ENCODE measurements at places on chromosomes 13 and 19.

- DNase-seq: no peak
These were observed 2.7 kb downstream of the WDR88 start for GRCh38 chr19:33134571-33135041.

DNA sequence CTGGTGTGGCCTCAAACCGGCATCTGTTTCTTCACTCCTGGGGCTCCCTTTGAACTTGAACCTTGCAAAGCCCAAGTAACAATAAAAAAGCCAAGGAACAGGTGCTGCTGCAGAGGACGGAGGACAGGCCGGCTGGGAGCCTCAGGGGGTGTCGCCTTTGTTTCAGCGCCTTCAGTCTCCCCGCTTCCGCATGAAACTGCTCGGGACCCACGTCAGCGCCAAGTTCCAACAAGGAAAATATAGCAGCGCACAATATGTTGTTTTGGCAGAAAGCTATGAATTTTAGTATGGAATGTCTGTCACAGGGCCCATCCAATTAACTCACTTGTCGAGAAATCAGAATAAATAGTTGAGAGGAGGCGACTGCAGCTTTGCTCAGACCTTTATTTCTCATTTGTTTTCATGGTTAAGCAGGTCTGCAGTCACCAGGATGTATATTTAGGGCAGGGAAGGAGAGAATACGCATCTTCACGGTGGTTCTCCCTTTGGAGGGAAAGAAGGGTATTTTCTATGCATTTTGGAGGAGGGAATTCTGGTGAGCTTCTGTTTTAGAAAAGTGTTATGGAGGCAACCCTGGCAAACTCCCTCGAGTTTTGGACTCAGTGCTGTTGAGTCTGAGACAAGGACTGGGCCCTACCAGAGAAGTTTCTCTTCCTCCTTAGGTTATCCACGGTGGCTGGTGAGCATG, 34.3 kb upstream of the MEDAG start:
- no peak for DNase-seq

GRCh38 chr19:5615756-5616327, 6.7 kb downstream of the SAFB2 start:
- no peak for DNase-seq

GRCh38 chr13:94344126-94344818, 135.2 kb downstream of the DCT start:
- DNase-seq: no peak

- no peak for DNase-seq
These were observed 354.4 kb upstream of the DACH1 start for GRCh38 chr13:72221276-72221962.

DNA sequence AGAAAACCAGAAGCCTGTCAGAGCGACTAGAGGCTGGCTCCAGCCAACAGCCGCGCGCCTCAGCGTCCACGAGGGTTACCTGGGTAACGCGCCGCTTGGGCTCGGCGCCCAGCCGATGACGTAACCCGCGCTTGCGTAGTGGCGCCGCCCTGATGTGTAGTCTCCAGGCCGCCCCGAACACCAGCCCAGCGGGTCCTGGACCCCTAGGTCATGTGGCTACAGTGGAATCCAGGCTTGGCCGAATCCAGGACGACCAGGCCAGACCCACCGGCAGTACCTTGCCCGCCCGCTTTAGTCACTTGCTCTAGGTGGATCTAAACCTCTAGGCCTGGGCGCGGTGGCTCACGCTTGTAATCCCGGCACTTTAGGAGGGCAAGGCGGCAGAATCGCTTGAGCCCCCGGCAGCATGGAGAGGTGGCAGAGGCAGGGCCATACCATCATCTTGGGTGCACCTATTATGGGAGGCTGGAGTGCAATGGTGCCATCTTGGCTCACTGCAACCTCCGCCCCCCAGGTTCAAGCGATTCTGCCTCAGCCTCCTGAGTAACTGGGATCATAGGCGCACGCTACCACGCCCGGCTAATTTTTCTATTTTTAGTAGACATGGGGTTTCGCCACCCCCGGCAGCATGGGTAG, 7.2 kb upstream of the ZNF606 start:
- DNase-seq: peak; percentile 44

GRCh38 chr19:367561-367960, 23.0 kb upstream of the MIER2 start:
- no peak for DNase-seq

DNA sequence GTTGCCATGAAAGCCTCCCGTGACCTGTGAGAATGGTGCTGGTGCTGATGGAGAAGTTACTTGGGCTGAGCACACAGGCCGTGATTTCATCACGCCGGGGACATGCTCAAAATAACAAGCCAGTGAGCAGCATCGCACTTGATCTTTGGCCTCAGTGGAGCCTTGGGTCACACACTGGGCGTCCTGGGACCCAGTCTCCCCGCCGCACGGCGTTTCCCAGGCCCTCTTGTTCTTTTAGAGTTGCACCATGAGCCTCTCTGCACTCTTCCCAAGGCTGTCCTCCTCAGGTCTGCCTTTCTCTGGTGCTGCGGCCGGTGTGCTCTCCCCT, 9.5 kb upstream of the NDUFS7 start:
- DNase-seq: no peak

GRCh38 chr13:60120617-60121336, 43.0 kb downstream of the DIAPH3 start:
- peak; percentile 2 for DNase-seq

DNA sequence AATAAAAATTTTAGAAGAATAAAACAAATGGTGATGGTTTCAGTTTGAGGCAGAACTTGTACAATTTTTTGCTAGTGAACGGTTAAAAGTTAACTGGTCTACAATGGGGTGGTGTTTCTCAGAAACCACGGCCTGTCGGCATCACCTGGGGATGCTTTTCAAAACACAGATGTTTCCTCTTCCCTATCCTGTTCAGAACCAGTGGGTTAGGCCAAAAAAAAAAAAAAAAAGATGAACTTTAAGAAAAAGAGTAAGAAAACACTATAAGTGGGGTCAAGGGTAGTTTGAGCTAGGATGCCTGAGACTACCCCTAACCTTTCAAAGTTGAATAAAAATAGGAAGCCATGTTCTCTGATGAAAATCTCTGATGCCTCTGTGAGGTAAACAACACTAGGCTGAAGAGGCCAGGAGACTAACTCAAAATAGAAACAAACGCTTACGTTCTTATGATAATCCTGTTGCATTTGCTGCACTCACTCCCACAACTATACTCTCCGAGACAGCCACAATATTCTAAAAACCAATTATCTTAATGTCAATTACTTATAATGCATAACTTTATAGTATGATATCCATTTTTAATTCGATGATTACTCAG, 3.3 kb downstream of the MTIF3 start:
- no peak for DNase-seq

DNA sequence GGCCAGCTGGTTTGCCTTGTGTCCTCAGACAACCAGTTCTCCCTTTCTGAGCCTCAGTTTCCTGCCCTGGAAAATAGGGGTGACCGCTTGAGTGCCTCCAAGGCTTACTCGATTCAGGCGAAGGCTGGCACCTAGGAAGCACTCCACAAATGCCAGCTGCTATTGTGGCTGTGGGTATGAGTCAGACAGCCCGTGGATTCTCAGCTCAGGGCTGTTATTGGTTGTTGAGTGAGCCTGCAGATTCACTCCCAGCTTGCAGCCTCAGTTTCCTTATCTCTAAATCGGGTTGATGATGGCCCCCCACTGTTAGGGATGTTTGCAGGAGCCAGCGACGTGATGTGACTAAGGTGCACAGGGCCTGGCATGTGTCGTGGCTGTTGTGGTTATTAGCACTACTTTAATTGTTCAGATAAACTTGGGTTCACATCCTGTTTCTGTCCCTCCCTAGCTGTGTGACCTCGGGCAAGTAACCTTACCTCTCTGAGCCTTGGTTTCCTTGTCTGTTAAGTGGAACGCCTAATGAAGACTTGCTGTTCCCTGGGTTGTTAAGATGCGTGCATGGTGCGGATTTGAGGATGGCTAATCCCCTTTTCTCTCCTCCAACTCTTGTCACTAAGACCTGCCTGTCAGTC, 2.4 kb downstream of the MARK4 start:
- DNase-seq: no peak

- no peak for DNase-seq
These were observed 84.8 kb downstream of the SIPA1L3 start for GRCh38 chr19:37991841-37992248.

GRCh38 chr19:41302624-41303351, 7.2 kb upstream of the CCDC97 start:
- DNase-seq: no peak

GRCh38 chr19:10270616-10271394, at the start of gene ICAM1:
TSS of gene ICAM1 (plus strand) at chr19:10271120. CDS start at chr19:10271160, 40 bp downstream.
- DNase-seq: no peak

GRCh38 chr19:2888731-2889224, 11.9 kb upstream of the ZNF57 start:
- DNase-seq: no peak

- no peak for DNase-seq
These were observed 32.7 kb upstream of the GPR183 start for GRCh38 chr13:99339736-99340397.

GRCh38 chr19:6685482-6685881, 15.5 kb upstream of the TNFSF14 start:
- DNase-seq: no peak

- DNase-seq: no peak
These were observed 18.8 kb downstream of the ZNF559 start for GRCh38 chr19:9342610-9343304.

GRCh38 chr19:5749505-5749904, 29.1 kb downstream of the CATSPERD start:
- DNase-seq: no peak

GRCh38 chr13:110097013-110097412, 209.9 kb downstream of the COL4A1 start:
- no peak for DNase-seq

DNA sequence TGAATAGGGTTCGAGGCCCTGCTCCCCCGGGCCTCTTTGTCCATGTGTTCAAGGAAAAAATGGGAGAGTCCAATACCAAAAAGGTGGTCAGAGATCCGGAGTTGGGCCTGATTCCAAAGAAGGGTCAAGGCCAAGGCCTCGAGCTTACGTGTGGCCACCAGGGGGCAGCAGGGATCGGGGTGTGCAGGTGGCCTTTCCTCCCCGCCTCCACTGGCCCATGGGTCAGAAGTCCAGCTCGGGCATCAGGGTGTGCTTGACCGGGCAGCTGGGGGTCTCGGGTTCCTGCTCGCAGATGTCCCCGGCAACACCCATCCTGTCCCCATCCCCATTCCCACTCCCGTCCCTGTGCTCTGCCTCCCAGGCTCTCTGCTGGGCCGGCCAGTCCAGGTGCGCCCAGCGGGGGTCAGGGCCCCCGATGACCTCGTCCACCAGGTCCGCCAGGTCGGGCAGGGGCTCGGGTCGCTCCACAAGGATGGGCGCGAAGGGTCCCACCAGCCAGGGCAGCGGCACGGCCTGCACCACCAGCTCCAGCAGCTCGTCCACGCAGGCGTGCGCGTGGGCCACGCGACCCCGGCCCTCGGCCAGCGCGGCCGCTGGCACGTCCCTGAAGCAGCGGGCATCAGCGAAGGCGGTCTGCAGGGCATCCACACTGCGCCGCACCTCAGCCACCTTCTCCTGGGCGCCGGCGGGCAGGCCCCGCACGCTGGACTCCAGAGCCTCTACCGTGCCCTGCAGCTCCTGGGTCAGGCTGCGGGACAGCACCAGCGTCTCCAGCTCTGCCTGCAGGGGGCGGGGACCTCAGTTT, 5.2 kb upstream of the PLIN4 start:
- DNase-seq: no peak

DNA sequence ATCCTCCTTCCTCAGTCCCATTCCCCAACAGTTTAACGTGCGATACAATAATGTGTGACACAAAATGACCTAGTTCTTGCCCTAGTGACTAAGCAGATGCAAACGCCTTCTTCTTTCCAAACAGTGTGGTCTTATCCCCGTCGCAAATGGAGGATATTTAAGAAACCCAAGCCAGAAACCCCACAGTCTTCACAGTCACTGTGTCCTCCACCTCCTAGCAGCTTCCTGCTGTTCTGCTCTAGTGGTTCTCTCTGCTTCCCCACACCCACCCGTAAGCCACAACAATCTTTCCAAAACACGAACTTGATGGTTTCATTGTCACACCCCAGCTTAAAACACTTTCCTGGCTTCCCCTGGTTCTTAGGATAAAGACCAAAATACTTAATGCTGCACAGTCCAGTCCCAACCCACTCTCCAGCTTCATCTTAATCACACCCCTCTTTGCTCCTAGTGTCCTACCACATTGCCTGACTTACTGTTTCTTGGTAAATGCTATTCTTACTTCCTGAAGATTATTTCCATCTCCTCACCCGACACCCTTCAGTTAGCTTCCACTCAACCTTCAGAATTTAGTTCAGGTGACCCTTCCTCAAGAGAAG, 32.3 kb downstream of the ITM2B start:
- DNase-seq: no peak
